Aorta (tissue), 5 donors: ENCODE measurements at places on chromosomes 1 and 21.

DNA sequence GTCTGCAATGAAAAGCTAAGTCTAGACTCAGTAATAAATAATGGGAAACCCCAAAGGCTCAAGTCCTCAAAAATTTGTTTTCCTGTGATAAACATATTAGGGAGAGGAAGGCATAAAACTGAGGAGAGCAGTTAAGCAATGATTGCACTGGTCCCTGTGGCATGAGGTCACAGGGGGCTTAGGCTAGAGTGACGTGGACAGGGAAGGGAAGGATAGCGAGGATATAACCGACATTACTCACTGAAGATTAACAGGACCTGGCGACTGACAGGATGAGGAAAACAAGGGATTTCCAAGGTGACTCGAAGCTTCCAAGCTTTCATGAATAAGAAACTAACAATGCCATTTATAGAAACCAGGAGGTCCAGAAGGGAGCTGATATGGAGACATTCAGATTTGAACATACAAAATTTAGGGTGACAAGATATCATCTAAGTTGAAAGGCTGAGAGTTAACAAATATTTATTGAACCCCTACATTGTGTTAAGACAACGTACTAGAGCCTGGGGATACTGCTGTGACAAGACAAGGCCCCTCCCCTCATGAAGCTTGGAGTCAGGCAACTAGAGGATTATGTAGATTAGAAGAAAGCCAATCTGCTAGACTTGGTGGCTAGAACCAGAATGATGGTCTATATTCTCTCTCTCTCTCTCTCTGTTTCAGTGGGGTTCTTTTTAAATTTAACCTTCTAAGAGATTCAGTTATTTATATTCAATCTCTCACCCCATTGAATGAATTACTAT, 33.2 kb upstream of the PKN2 start:
- no peak overlapping the region for H3K4me3 ChIP-seq
- DNase-seq, result no peak
- H3K36me3 ChIP-seq, result no peaks in the 10 kb centered on the region
- H3K4me1 ChIP-seq, result no peaks in the 10 kb centered on the region
- no peaks in the 10 kb centered on the region for H3K27me3 ChIP-seq
- H3K27ac ChIP-seq, result no peak overlapping the region

GRCh38 chr1:172719694-172720138, 60.8 kb downstream of the FASLG start:
- no peaks in the 10 kb centered on the region for H3K4me1 ChIP-seq
- H3K27me3 ChIP-seq, result no peaks in the 10 kb centered on the region
- no peaks in the 10 kb centered on the region for H3K36me3 ChIP-seq
- DNase-seq, result no peak
- no peak overlapping the region for H3K4me3 ChIP-seq
- no peak overlapping the region for H3K27ac ChIP-seq

DNA sequence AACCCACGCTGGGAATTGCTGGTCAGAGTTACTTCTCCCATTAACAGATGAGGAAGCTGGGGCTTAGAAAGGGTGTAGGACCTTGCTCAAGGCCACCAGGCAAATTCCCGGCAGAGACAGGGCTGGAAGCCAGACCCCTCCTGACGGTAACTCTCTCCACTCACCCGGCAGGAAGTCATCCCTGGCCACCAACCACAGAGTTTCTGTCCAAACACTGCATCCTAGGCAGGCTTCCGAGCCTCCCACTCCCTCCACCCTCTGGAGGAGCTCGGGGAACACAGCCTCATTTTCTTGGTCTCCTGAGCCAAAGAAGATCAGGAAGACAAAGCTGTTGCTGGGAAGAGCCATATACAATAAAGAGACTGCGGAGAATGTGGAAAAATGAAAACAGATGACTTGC, 25.0 kb upstream of the ZNF436 start:
- no peak overlapping the region for H3K27ac ChIP-seq
- H3K36me3 ChIP-seq, result peaks cover 2% of the 10 kb centered on the region
- H3K4me3 ChIP-seq, result no peak overlapping the region
- peak; percentile 90 for DNase-seq
- no peaks in the 10 kb centered on the region for H3K4me1 ChIP-seq
- H3K27me3 ChIP-seq, result no peaks in the 10 kb centered on the region

- no peak overlapping the region for H3K4me3 ChIP-seq
- H3K36me3 ChIP-seq, result no peaks in the 10 kb centered on the region
- no peak for DNase-seq
- H3K27ac ChIP-seq, result no peak overlapping the region
- H3K27me3 ChIP-seq, result no peaks in the 10 kb centered on the region
These were observed 41.7 kb downstream of the ITPKB start for GRCh38 chr1:226697151-226697928.
